ENCODE measurements at places on chromosomes 2 and 18.

DNA sequence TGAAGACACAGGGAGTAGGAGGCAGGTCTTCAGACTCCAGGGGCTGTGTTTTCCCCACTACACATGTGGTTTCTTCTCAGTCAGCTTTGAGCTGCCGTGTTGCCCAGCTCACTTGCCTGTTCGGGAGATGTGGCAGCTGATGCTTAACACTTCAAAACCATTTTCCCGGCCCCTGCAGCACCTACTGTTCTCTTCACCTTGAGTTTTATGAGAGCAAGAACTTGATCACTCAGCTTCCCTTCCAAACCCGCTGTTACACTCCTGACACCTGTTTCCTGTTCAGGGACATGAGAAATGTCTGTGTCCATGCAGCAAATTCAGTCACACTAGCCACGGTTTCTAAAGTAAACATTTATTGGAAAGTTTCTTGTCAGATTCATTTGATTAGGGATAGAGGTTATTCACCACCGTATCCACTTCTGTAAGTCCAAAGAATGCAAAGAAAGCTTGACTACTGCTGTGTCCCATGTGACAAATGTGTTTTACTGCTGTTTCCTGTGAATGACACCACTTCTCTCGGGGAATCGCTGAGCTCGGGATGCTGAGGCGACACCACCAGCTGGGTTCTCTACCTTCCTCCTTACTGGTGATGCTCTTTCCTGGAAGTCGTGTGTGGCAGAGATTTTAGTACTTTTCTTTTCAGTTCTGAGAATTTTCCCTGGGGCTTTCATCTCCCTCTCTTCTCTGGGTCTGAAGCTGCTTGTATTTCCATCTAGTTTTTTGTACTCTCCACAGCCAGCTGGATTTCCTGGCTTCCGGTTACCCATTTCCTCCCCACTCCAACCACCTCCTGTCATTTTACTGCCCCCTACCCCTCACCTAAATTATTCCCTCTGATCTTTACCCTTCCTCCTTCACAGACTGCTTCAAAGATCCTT is 91.7 kb downstream of the KLF7 start:
- no peak for DNase-seq

GRCh38 chr18:60746491-60746890 is 373.9 kb upstream of the MC4R start:
- DNase-seq, result no peak

GRCh38 chr2:137155356-137156104 is 390.2 kb downstream of the THSD7B start:
- DNase-seq, result no peak

GRCh38 chr18:44119607-44120006 is 561.1 kb upstream of the SETBP1 start:
- no peak for DNase-seq

DNA sequence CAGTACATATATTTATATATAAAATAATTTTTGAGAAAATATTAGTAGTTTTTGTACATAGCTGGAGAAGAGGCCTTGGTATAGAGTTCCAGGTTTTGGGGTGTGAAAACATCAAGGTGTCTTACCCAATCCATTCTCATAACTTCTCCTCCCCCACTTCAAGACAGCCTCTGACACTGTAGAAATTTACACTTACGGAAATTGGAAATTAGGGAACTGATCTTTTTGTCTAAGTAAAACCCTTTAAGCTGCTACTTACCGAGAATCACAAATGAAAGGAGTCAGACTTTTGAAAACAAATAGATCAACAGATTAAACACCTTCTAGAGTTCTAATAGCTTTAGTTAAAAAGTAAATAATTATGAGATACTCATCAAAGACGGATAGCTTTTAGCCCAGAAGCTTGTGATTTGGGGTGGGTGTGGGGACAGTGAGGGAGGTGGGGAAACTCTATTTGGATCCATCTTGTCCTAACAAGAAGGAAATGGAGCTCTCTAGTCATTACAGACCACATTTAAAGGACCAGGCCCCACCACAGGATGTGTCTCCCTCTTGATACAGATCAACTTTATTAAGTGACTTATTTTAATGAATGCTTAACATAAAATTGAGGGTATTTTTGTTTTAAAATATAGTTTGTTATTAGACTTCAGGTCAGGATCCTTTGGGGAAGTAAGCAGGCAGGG is 11.1 kb upstream of the FBXO11 start:
- DNase-seq, result no peak

DNA sequence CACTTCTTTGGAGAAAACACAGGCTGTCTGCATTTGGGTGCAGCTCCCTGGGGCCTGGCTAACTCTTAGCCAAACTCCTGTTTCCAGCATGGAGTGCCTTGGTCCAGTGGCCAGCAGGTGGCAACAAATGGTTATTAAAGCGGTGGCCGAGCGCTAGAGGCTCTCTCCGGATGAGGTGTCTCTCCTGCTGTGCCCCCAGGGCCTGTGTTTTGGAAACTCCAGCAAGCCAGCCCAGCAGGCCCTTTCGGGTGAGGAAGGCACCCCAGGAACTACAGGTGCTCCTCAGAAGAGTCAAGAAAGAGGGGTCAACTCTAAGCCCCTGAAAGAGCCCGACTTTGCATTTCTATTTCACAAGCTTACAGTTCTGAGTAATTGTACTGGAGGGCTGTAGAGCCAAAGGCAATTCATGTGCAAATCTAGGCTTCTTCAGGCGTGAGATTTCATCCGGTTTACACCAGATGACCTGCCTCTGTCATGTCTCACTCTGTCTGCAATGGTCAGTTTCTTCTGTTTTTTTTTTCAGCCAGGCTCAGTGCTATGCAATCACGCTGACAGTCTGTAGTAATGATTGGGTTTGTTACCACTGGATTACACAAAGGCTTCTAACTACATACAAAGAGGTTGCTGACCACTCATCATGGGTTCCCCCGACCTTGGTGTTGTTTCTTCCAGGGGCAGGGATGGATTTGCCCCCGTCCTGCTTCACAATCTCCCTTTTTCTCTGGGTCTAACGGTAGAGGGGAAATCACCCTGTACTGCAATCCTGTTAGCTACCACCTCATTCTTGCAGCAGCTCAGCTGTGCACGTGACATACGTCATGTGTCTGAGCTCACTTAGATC is 7.6 kb upstream of the CHRNA1 start:
- DNase-seq, result peak; percentile 73

DNA sequence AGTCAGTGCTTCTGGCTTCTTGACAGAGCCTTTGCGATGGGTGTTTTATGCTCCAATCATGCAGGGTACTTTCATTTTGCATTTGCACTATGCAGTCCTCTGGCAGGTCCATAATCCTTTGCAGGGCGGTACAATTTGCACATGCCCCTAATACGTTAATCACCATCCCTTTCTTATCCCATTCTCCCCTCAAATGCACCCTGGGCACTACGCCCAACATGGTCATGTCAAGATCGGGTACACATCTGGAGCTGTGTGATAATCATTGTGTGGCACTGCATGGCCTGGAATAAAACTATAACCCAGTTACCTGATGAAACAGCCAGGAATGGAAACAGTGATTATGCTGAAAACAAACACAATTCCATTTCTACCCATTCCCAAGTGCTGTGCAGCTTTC is 27.7 kb downstream of the LOXHD1 start:
- DNase-seq, result peak; percentile 39

DNA sequence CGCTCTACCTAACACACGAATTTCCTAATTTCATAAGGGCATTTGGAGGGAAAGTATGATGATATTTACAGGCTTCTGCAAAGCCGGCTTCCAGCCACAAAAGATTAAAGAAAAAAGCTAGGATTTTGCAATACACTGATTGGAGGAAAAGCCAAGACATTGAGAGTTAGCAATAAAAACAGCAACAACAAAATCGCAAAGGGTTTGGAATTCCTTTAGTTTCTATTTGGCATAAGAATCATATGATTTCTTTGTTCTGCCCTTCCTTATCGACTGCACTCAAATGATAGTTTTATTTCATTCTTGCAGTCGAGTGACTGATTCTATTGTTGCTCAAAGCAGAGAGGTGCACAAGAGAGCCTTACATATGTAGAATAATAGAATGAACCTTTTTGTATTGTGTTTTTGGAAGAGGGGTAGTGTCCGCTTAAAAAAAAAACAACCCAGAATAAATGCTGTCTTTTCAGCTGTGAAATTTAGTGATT is 3.9 kb upstream of the ZNF532 start:
- DNase-seq, result no peak

DNA sequence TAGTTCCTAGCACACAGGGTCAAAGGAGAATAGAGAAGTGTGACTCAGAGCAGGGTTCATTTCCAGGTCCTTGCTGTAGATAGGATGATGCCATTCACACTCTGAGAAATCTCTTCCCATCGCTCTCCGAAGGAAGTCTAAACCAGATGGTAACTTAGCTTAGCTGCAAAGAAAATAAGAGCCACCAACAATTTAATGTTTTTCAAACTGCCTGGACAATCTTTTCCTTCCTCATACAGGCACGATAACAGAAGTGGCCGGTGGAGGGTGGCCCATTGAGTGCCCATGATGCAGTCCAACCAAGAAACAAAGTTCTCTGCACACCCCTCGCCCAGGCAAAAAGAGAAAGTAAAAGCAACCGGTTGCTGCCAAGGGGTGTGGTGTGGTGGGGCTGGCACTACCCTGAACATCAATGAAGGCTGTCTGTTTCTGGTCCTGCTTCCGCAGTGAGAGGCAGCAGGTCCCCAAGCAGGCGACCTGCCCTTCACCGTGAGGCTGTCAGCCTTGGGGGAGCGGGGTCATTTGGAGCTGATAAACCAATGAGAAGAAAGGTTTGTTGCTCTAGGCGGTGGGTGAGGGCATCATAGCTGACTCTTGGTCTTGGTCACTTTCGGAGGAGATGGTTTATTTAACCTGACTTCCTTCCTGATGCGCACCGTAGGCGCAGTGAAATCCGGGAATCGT is 105.6 kb upstream of the CD302 start:
- no peak for DNase-seq

- DNase-seq, result no peak
These were observed 14.9 kb downstream of the TYW5 start for GRCh38 chr2:199940373-199940772.

- no peak for DNase-seq
These were observed 85.7 kb downstream of the ARHGEF4 start for GRCh38 chr2:130922417-130922816.

DNA sequence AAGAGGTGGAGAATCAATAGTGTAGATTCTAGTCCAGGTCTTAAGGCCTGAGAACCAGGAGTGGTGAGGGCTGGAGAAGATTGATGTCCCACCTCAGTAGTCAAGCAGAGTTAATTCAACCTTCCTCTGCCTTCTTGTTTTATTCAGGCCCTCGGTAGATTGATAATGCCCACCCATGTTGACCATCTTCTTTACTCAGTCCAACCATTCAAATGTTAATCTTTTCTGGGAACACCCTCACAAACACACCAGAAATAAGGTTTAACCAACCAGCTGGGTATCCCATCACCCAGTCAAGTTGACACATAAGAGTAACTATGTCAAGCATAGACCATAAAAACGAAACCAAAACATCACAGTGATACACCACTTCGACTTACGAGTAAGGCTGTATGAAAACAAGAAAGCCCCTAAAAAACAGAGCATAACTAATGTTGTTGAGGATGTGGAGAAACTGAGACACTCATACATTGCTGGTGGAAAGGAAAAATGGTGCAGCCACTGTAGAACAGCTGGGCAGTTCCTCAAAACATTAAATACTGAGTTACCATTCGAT is 57.5 kb downstream of the SLC35F5 start:
- DNase-seq, result no peak

- DNase-seq, result no peak
These were observed 15.8 kb downstream of the ASAP2 start for GRCh38 chr2:9222239-9222892.

DNA sequence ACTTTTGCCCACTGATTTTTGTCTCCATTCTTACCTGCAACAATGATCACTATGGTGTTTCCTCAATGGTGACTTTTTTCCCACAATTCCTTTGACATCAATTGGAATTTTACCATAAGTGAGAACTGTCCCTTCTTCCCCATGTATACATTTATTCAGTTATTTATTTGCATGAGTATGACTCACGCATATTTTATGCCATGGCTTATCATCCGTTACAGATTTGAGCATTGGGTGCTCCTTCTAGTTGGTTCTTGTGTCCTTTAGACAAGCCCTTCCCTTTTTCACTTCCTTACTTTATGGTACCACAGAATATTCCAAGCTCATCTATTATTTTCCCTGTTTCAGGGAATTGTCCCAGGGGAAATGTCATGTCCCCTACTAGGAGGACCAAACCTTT is 7.6 kb downstream of the COX5B start:
- no peak for DNase-seq

DNA sequence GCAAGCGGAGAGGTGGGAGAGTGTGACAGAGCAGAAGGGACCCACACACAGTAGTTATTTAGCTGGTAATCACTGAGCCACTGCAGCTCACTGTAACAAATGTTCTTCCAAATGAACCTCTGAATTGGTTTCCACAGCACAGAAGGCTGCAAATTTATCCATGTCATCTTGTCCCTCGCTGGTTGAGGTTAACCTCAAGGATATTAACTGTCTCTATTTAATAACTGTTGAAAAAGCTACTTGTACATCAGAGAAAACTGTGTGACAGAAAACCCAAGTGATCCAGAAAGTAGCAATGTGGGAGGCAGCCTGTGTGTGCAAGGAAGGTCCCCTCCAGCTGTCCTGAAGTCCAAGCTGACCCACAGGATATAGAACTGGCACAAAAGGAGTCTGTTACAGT is 153.6 kb downstream of the DSEL start:
- no peak for DNase-seq

GRCh38 chr2:174730698-174731018 is 33.6 kb downstream of the CHRNA1 start:
- DNase-seq, result no peak

All from D341Med (cell line).